A549 treated with Mapracorat at 1 μM for 4 hours (cell line): ENCODE measurements at places on chromosomes 5 and 9. TPM values are rescaled to one million over a fixed set of nuclear protein-coding genes. Genes with fewer than 3 reads are reported as not detected.

DIAPH1 gene
- total RNA-seq = 95.8 to 107 TPM (median 98.2 TPM) in 5 replicates

PCDHAC1 gene
- 1.6 to 2.3 TPM (median 2.0 TPM) in 5 replicates for total RNA-seq

PCDHGA11 gene
- 0.04 to 0.06 TPM (median 0.05 TPM) in 3 of 5 replicates, not detected in the others for total RNA-seq

PDGFRB gene
- 0.16 to 0.56 TPM (median 0.22 TPM) in 5 replicates for total RNA-seq

FBN2 gene
- total RNA-seq = 13.0 to 20.4 TPM (median 17.9 TPM) in 5 replicates

DMRT3 gene
- total RNA-seq = not detected in 5 replicates
